Chondrocyte (in vitro differentiated cells): ENCODE measurements at places on chromosomes 12 and 14. TPM values are rescaled to one million over a fixed set of nuclear protein-coding genes. Genes with fewer than 3 reads are reported as not detected.

GRCh38 chr14:22978487-22978837 lies 3.9 kb downstream of the AJUBA start:
- no peak for DNase-seq

The SPX gene
- 2.1 to 4.4 TPM (median 2.6 TPM) in 3 replicates for total RNA-seq

DNA sequence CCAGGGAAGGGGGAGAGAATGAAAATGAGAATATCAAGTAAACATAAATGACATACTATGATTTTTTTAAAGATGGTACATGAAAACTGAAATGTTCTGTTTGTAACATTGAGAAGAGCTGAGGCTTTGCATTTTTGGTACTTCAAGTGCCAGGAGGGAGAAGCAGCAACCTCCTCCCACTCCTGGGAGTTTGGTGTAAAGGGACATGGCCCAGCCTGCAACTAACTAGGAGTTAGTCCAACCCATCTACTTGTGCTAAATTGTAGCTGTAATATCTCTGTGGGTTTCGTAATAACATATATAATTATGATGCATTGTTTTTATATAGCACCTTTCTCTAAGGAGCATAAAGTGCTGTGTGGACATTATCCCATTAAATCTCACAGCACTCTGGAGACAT lies 517.5 kb downstream of the NELL2 start:
- DNase-seq = no peak

DNA sequence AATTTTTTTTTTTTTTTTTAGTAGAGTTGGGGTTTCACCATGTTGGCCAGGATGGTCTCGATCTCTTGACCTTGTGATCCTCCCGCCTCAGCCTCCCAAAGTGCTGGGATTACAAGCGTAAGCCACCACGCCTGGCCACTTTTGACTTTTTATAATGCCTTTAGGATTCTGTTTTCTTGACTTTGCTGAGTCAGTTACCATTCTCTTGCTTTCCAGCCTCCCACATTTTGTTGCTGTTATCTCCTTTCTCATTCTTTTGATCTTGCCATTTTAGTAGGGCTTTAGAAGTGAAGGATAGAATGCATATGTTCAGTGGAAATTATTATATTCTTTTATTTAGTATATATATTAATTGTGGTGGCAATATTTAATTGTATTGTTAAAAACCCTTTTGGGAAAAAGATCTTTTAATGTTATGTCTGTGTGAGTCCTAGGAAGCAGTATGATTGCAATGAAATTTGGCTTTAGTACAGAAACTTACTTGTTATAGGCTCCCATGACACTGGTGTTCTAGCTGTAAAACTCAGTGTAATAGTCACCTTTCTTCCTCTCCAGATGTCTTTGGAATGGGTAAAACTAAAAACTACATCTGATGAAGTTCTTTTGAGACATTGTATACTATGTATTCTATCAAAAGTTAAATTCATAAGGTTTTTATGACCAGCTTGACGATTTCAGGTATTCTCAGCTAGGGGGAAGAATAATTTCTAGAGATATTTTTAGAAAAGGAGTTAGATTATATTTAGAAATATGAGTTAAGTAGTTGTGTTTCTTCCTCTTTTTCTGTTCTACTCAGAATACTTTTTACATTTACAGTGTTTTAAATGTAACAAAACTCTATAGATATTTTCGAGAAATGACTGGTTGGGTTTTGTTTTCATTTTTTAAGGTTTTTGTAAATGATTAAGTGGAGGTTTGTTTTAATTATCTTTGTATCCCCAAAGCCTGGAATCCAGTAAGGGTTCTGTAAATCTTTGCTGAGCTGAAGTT lies 74.7 kb downstream of the APAF1 start:
- no peak for DNase-seq

DNA sequence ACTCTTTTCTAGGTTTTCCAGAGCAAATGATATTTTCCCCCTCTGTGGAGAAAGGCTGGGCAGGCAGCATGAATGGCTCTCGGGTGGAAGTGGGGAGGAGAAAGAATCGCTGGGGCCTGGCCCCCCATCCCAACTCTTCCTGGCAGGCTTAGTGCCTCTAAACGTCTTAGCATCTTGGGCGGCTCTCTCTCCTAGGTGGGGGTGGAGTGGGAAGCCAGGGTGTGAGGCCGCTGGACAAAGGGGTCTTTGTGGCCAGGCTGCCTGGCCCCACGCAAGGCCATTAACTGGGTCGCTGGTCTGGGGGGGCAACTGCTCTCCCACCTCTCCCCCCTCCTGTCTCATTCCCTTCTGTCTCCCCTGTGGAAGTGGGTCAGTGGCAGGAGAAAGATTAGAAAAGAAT lies 4.7 kb downstream of the LRP1-AS start:
- no peak for DNase-seq

The POTEG gene
- total RNA-seq = not detected in 3 replicates

GRCh38 chr12:111192647-111193046 lies 176.2 kb downstream of the PHETA1 start:
- no peak for DNase-seq

The C12orf42 gene
- not detected in 3 replicates for total RNA-seq

The CACNA2D4 gene
- total RNA-seq = 0.30 to 0.92 TPM in 2 of 3 replicates, not detected in the other

DNA sequence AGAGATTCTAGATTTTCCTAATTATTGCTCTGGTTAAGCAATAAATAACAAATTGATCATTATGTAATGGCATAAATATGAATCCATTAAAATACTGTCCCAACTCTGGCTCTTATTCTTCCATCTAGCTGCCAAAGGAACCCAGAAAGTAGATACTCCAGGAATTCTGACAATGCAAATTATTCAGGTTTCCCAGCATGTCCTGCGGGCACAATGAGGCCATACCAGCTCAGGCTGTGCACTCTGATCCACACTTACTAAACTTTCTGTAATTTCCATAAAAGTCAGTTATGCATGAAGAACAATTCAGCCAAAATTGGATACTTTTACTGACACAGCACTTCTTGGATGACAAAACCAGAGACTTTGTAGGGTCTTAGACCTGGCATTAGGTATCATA lies 576.3 kb downstream of the KCNH5 start:
- no peak for DNase-seq

- no peak for DNase-seq
Measured at GRCh38 chr12:12823811-12824210, 10.7 kb downstream of the DDX47 start.

DNA sequence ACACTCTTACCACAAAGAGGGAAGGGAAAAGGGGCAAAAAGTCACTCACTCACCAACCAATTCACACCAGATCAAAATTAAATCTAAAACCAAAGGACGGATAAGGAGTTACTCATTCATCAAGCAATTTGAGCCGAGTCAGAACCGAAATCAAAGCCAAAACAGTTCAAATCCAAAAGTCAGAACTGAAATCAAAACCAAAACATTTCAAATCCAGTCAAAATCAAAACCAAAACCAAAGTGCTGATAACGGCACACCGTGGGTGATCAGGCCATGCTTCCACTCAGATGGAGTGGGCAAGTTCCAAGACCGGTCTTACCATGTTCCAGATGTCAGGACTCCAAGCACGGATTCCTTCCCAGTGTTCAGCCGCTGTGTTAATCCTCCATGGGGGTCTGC lies 139.5 kb downstream of the SLC38A6 start:
- DNase-seq = no peak

GRCh38 chr14:76836029-76836630 lies 9.9 kb downstream of the LRRC74A start:
- DNase-seq = no peak

DNA sequence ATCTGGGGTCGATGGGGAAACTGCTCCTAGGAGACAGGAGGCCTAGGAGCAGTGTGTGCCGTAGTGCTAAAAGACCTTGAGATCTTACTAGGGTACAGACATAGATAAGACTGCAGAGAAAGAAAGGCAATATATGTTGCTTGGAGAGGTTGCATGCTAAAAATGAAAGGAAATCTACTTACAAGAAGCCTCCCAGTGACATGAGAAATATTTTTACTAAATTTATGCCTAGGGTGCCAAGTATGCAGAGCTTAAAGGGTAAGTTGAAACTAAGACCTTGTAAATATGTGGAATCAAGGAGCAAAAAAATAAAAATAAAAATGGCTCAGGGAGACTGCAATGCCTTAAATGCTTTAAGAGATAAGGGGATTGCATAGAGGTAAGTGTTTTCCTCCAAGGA lies 74.8 kb downstream of the PDE6H start:
- no peak for DNase-seq

DNA sequence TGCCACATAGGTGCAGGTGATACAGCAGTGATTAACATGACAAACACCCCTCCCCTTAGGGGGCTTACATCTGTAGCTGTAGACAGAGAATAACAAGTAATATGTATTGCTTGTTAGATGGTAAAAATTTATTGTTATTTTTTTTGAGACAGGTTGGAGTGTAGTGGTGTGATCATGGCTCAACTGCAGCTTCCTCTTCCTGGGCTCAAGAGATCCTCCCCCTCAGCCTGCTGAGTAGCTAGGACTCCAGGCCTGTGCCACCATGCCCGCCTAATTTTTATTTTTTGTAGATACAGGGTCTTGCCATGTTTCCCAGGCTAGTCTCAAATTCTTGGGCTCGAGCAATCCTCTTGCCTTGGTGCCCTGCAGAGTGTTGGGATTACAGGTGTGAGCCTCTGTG lies 19.8 kb downstream of the DIP2B start:
- DNase-seq = no peak

DNA sequence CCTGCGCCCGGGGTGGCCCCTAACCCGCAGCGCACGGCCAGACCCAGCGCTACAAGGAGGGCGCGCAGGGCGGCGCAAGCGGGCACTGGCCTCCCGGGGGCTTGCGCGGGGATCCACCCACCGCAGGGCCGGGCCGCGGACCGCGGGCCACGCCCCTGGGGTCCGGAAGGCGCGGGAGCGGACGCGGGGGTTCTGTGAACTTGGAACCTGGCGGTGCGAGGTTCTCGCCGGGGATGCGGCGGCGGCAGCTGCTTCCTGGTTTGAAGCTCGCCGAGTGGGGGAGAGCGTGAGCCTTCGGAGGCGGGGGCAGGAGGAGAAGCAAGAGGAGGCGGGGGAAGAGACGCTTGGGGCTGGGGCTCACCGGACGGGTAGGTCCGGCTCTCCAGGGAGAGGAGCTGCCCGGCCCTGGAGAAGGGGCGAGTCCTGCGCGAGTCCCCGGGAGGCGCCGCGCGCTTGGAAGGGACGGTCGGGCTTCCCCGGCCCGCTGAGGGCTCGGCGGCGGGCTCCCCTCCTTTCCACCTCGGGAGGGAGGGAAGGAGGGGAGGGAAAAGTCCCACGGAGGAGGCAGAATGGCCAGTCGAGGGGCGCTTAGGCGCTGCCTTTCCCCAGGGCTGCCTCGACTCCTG lies at the start of gene PRKCH:
PRKCH (plus strand) TSS at position 195 of the 626 bp plus-strand sequence. CDS start 523 bp downstream, outside the sequence.
- DNase-seq = no peak

- DNase-seq = no peak
Measured at GRCh38 chr12:129903956-129904829, at the start of gene TMEM132D. Gene TMEM132D, minus strand, starts transcription at chr12:129904025.

GRCh38 chr12:94204499-94205247 lies 56.3 kb downstream of the PLXNC1 start:
- no peak for DNase-seq

DNA sequence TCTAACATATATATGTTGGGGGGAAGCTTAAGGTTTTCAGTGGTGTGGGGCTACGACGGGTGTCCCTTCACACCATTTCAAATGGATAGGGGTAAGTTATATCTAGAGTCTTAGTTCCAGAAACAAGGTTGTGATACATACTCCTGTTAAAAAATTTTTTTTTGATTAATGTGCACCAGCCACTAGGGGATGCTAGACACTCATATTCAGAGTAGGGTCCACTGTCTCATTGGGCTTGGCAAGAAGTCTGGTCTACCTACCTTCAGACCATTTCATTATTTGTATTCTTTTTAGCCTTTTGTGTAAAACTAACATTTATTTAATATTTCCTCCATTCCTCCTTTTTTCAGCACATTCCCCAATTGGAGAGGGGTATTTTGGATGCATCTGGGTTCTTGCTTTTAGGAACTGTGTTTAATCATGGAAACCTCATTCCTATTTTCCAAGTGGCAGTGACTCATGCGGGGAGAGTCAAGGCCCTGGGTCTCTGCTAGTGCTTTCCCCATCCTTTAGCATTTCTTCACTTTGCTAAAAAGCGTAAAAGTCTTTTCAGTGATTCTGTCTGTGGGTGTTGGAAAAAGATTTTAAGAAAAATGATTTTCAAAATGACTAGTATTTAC lies 33.4 kb downstream of the ANO4 start:
- no peak for DNase-seq

The TEX22 gene
- total RNA-seq = 0.60 to 2.9 TPM (median 2.2 TPM) in 3 replicates

GRCh38 chr12:39959031-39959430 lies 146.8 kb downstream of the SLC2A13 start:
- DNase-seq = no peak

- no peak for DNase-seq
Measured at GRCh38 chr12:20528208-20528607, 159.9 kb downstream of the PDE3A start.

DNA sequence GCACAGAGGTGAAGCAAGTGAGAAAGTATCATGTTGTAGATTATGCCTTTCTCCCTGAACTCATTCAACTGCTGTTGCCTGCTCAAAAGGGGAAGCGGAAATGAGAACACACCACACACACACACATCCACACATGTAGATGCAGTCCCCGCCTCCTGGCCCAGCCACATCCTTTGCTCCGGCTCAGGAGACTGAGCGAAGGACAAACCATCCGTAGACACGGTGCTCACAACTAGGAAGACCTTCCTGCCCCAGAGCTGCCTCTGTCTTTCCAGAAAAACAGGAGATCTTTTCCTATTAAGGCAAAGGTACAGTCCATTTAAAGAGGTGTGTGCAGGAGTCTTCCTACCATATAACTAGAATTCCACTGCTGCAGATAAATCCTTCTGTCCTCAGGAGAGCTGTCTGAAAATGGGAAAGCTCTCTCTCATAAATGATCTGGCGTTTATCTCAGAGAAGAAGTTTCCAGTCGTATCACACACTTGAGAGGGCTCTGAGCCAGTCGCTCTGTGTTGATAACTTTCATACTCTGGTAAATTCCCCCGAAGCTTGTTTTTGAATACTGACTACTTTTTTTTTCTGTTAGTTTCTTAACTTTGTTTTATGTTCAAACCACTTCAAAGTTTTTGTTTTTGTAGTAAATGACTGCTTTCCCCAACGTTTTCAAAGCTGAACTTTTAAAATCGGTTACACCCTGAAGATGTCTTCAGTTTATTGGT lies at the start of gene TESPA1:
TESPA1 (minus strand) TSS at position 105 of the 719 bp plus-strand sequence. CDS start 10,200 bp downstream, outside the sequence.
- DNase-seq = no peak

The BCDIN3D gene
- 3.1 to 3.3 TPM (median 3.3 TPM) in 3 replicates for total RNA-seq

- DNase-seq = no peak
Measured at GRCh38 chr12:98399532-98399931, 115.9 kb upstream of the TMPO start.

DNA sequence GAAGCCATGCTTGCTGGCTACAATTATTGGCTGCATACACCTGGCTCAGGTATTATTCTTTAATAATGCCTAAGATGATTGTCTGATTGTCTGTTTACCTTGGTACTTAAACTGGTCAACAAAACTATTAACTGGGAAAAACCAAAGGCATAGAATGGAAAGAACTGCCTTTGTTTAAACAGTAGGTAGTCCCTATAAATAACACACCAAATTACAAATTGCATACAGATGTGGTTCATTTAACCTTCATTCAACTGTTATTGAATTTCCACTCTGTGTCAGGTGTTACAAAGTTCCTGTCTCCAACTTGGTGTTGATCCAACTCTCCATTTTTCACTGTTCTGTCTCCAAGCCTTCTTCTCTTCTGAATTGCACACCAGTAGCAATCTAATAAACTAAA lies 79.8 kb upstream of the FSCB start:
- DNase-seq = no peak

The SLC38A1 gene
- total RNA-seq = 83.4 to 185 TPM (median 176 TPM) in 3 replicates
